AG20443 (cell line): ENCODE measurements at places on chromosomes 5 and 9.

- DNase-seq: no peak
Observed at GRCh38 chr5:34061993-34062392, 19.0 kb upstream of the C1QTNF3 start.

DNA sequence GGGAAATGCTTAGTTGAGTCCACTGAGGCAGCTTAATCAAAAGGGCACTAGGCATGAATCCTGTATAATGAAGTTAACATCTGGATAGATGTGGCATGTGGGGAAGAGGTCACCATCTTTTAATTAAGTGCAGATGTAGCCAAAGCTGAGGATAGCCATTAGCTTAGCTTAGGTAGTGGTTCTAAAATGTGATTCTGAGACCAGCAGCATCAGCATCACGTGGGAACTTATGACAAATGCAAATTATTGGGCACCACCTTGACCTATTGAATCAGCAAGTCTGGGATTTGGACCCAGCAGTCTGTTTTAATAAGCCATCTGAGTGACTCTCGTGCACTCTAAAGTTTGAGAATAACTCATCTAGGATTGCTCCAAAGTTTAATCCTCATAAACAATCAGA, 63.8 kb downstream of the SNCAIP start:
- no peak for DNase-seq

DNA sequence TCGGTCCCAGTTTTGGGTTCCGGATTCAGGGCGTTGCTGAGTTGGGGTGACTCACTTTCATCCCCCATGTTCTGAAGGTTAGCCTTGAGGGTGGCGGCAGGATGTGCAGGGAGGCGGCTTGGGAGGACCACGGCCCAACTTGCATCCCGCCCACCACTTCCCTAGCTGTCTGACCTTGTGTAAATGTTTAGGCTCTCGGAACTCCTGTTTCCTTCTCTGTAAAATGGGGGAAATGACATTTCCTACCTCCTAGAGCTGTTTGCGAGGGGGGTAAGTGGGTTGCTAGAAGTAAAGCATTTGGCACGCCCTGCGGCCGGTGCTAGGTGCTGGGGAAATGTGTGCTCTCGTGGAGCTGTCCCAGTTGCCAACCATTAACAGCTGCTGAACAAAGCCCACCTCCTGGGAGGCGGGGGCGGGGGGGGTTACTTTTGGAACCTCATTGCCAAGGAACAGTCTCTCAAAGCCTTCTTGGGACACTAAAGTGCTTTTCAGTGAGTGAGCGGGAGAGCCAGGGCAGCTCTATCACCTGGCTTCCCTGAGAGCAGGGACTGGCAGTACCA, 27.5 kb downstream of the PTGES2 start:
- DNase-seq: no peak

DNA sequence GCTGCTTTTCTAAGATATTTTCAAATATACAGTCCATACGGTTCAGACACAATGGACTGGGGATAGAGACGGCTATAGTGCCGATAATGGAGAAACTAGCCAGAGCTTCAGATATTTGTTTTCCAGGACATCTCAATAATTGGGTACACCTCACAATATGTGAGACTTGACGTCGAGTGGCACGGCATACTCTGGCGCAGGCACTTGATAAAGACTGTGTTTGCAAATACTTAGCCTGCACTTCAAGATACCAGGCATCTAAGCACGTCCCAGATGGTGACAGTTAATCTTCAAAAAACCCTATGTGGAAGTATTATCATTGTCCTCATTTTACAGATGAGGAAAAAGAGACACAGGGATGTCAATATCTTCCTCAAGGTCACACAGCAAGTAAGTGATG, 48.5 kb downstream of the SEMA5A start:
- DNase-seq: no peak

GRCh38 chr9:106962615-106963363, 99.8 kb downstream of the ZNF462 start:
- no peak for DNase-seq

- DNase-seq: peak; percentile 85
Observed at GRCh38 chr5:151686674-151687407, at the start of gene SPARC. TSS of gene SPARC (minus strand) at chr5:151686915. CDS start at chr5:151676188, 10,727 bp downstream.

DNA sequence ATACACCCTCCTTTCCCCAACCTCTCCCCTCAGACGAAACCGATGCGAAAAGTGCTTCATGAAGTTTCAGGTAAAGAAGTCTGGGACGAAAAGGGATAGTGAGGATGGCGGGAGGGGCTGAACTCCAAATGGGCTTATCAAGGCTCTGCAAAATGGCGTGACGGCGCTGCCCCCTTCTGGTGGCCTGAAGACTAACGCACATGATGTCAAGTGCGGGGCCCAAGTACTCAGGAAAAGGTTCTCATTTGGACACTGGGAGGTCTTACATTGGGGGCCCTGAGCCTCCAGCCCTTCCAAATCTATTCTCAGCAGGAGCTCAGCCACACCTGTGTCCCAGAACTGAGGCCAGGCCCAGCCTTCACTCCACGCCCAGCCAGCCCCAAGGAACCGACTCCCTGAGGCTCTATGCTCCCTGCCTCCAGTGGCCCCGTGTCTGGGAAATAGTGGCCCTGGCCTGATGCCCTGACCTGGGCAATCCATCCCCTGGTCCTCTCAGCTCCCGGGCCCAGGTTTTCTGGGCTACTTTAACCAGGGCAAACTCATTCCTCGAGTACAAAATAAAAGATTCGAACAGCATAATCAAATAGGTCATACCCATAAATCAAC, 119.9 kb downstream of the KCNIP1 start:
- peak; percentile 78 for DNase-seq

DNA sequence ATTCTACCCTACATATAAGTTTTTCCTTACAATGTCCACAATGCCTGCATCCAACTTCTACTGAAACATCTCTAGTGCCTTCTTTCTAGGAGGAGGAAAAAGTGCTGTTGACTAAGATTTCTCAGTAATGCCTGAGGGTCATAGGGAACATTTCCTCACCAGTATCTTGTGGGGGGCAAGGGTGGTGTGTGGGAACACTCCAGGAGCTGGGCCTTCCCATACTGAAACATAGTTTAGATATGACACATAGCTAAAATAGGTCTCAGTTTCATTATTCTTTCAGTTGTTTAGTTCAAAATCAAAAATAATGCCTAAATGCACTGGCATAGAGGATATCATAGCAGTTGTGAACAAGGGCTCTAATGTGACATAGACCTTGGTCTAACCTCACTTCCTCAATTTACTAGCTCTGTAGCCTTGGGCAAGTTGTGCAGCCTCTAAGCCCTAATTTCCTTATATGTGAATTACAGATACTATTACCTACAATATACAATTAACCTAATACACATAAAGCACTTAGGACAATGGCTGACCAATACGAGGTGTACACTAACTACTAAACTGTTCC, 66.1 kb downstream of the HAPLN1 start:
- DNase-seq: peak; percentile 20

DNA sequence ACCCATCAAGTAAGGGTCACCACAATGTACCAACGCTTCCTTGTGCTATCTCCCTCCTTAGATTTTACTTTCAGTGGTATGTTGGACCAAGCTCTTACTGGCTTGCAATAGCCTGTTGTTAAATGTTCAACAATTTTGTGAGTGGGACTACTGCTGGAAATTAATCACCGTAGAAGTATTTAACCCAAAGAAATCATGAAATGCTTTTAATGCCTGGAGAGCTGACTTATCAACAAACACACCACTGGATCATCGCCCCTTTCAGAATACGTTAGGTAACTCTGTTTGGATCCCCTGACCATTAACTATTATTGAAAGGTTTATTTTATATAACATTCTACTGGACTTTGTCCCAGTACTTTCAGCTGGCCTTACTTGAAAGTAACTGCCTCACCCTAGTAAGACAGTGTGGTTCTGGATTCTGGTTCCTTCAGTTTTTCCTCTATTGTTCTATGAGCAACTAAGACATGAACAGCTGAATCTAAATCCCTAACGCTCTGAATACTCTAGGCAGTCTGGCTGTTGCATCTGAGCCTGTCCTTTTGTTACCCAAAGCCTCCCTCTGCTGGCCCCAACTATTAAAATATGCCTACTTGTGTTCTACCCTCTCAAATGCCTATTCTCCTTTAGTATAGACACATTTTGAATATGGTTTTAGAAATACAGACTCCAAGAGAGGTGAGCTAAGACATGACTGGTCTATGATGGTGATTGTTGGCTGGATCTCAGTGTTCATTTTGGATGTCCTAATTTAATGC, 1203.4 kb upstream of the DMAC1 start:
- no peak for DNase-seq

DNA sequence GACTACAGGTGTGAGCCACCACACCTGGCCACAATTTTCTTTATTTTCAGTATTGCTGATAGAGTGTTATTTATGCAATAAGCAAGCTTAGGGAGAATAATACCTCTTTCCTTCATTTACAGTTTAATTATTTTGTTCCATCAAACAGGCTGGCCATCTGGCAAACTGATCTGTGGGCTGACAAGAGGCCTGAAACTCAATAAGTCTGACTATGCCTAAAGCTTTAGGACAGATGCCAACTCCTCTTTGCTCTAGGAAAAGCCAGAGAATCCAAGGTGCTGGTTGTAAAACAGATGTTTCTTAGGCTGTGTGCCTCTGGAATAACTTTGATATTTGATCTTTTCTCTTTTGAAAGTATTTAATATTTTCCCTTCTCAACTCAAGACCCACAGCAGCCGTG, 98.4 kb downstream of the TARS1 start:
- DNase-seq: no peak

- no peak for DNase-seq
Observed at GRCh38 chr9:109504689-109505088, 6.6 kb upstream of the PTPN3 start.

- DNase-seq: peak; percentile 18
Observed at GRCh38 chr9:22165144-22165543, 156.0 kb upstream of the CDKN2B start.

- peak; percentile 38 for DNase-seq
Observed at GRCh38 chr9:110583237-110583636, 3.7 kb upstream of the SVEP1 start.

GRCh38 chr5:100992354-100992753, 89.3 kb upstream of the ST8SIA4 start:
- no peak for DNase-seq

- no peak for DNase-seq
Observed at GRCh38 chr5:1549475-1550030, 25.8 kb upstream of the LPCAT1 start.

DNA sequence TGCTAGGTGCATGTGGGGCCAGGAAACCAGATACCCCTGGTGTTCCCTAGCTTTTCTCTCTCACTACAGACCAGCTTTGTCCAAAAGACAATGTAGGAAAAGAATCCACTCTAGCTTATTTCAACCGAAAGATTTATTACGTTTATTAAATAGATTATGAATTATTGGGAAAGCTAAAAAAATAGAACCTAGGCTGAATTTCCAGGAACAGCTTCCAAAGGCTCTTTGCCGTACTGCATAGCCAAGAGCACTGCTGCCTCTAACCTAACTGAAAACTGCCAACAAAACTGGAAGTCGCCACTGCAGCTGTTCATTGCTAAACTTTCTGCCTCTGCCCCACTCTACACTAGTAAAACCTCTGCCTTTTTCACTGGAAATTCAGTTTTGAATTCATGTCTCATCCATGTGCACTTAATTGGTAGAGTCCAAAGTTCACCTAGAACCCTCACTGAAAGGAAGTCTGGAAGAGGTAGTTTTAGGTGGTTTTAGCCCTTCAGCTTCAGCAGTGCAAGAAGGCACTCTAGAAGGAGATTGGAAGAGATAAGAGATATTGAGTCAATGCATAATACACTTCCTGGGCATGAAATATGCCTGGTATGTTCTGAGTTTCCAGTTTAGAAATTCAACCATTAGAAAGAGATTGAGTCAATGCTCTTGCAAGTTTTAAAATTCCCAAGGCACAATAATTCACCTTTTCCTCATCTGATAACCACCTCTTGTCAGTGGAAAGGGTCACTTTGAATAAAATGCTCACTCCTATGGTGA, 927.9 kb downstream of the MAT2B start:
- no peak for DNase-seq

DNA sequence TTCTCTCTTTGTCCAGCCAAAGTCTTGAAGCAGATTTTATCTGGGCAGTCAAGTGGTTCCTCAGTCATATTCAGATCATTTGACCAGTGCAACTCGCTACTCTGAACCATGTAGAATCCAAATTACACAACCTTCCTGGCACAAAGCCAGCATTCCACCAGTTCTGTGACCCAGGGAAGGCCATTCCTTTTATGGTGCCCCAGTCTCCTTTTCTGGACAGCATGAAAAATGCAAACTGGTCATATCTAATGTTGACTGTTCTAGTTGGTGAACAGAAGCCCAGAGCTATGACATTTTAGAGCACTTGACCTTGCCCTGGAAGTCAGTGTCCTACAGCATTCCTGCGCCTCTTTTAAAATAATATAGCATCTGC, 364.6 kb downstream of the BRINP1 start:
- peak; percentile 73 for DNase-seq

DNA sequence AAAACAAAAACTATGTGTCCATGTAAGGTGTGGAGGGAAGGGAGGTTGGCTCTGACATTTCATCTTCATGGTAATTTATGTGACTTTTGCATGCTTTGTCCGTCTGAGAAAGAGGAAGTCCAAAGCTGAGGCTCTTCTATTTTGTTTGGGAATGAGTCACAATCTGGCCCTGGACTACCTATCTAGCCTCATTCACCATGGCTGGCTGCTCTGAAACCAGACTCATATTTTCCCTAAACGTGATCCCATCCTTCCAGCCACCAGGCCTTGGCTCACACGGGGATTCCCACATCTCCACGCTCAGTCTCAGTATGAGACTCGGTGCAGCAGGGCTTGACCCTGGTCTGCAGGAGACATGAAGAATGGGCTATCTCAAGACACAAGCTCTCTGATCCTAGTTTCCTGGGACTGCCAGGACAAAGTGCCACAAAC, 672.8 kb downstream of the ACTL7B start:
- peak; percentile 78 for DNase-seq

- no peak for DNase-seq
Observed at GRCh38 chr5:16464231-16464630, 1.4 kb downstream of the ZNF622 start.

DNA sequence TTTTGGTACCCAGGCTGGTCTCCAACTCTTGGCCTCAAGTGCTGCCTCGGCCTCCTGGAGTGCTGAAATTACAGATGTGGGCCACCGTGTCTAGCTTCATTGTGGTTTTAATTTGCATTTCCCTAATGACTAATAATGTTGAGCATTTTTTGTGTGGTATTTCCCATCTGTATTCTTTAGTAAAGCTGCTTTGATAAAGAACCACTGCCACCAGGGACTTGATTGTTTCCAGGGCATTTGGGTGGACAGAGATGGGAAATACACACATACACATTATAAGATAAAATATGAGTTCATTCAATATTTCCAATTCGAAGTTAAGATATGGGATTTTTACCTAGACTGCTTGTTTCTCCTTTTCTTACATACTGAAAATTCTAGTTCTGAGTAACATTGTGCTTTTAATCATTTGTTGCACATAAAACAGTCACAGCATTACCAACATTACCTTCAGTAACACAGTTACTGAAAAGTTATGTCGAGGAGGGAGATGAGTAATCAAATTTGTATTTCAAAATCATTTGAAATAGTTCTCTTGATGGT, 28.9 kb downstream of the HABP4 start:
- no peak for DNase-seq

DNA sequence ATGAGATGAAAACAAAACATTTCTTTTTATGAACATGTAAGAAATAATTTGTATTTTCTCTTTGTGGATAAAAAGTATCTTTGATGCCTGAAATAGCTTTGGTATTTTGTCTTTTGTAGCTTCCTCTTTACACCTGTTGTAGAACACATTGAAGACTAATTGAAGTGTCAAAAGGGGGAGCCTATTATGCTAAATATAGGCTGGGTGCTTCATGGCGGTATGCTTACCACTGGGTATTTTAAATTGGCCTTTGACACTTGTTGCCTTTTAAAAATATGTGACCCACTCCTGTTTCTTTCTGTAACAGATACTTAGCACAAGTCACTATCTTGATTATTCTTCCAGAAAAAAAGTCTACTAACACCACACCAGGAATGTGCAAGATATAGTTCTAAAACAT, 226.4 kb downstream of the KIAA0825 start:
- DNase-seq: no peak
